ENCODE measurements at places on chromosomes 3 and 15. TPM values are rescaled to one million over a fixed set of nuclear protein-coding genes. Genes with fewer than 3 reads are reported as not detected.
A peak's percentile ranks its signal among the peaks of the same experiment; 100 is the strongest.

CGNL1 gene
- total RNA-seq, result 31.9 TPM

ALPK3 gene
- 5.0 TPM for total RNA-seq

DUOXA2 gene
- not detected for total RNA-seq

FBLN2 gene
- total RNA-seq, result 445 TPM

- no peaks in the 10 kb centered on the region for H3K4me1 ChIP-seq
- H3K4me3 ChIP-seq, result no peak overlapping the region
- no peak for DNase-seq
Measured at GRCh38 chr3:57142411-57142723, 22.8 kb downstream of the IL17RD start.

GRCh38 chr15:99443056-99443756, 122.6 kb upstream of the MEF2A start:
- no peaks in the 10 kb centered on the region for H3K27me3 ChIP-seq
- H3K27ac ChIP-seq, result no peak overlapping the region
- peaks cover 9% of the 10 kb centered on the region for H3K4me1 ChIP-seq
- peak; percentile 2 for DNase-seq
- H3K36me3 ChIP-seq, result no peaks in the 10 kb centered on the region

GRCh38 chr3:187186801-187187421, 10.4 kb upstream of the RTP1 start:
- no peak for DNase-seq
- H3K4me1 ChIP-seq, result peaks cover 5% of the 10 kb centered on the region
- no peak overlapping the region for H3K27ac ChIP-seq

DNA sequence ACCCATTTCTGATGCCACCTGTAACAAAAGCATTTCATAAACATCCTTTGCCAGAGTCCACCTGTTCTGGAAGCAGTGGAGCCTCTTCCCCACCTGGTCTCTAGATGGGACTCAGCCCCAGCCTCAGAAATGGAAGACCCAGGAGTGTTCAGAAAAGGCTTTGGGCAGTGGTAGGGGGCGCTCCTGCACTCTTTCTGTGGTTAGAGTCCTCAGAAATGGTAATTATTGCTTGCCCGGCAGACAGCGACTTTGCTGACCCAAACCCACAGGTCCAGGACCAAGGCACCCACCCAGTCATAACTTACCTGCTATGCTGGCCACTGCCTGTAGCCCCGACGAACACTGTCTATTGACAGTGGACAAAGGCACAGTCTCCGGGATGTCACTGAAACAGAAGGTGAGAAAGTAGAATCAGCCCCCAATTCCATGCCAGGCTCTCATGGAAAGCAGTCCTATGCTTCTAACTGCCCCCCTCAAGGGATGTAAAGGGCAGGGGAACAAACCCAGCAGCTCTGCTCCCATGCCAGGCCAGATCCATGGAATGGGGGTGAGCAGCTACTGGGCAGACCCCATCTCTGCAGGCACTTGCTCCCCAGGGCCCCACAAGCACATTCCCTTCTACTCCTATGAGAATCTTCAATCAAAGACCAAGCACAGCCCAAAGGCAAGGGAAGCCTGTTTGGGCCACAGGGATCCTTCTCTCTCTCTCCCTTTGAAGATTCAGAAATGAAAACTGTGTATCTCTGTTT, 5.1 kb downstream of the ACAA1 start:
- H3K4me1 ChIP-seq, result peaks cover 10% of the 10 kb centered on the region
- H3K36me3 ChIP-seq, result peaks cover 18% of the 10 kb centered on the region
- no peak for DNase-seq

DNA sequence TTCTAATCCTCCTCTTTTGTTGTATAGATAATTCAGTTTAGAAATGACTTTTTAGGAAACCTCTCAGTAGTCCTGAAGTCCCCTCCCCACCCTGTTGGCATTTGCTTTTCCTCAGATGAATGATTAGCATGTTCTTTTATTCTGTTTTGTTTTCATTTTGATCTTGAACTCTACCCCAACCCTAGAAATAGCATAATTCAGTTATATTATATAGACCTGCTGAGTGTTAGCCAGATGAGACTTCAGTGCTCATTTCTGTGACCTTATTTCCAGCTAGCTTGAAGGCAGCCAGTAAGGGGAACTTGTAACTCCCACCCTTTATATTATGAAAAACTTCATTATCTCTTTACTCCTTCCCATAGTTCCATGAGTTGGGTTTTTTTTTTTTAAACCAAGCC, 41.2 kb downstream of the SNRK start:
- no peak for DNase-seq
- peaks cover 59% of the 10 kb centered on the region for H3K4me1 ChIP-seq
- no peak overlapping the region for H3K4me3 ChIP-seq
- H3K27ac ChIP-seq, result peak overlapping the region; percentile 68
- H3K27me3 ChIP-seq, result no peaks in the 10 kb centered on the region
